ENCODE measurements at places on chromosomes 3 and 15.

DNA sequence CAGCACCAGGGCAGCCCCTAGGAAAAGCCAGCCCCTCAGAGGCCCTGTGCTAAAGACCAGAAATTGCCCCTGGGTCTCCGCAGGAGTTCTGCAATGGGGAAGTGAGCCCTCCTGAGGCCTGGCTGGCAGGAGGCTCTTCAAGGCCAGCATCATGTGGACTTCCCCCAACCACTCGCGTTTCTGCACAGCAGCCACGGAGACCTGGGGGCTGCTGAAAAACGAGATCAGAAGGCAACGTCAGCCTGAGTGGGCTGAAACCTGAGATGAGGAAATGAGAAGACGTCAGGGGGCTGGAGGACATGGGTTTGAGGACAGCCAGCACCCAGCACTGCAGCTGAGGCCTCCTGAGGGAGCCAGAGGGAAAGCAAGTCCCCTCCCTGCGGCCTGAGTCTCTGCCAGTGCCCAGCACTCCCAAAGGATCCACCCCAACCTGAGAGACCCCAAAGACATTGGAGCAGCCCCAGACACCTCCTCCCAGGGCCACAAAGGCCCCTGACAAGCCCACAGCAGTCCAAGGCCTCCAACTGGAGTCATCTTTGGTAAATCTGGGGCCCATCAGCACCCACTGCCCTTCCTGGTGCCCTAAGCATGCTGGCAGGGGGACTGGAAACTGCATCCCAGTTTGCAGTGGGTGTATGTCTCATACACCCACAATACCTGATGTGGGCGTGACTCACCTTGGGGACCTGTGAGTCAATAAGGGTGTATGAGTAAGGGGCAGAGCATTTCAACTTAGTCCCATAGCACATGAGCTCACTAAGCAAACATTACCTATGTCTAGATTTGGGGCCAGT, 29.2 kb upstream of the CYP11A1 start:
- no peak for DNase-seq

DNA sequence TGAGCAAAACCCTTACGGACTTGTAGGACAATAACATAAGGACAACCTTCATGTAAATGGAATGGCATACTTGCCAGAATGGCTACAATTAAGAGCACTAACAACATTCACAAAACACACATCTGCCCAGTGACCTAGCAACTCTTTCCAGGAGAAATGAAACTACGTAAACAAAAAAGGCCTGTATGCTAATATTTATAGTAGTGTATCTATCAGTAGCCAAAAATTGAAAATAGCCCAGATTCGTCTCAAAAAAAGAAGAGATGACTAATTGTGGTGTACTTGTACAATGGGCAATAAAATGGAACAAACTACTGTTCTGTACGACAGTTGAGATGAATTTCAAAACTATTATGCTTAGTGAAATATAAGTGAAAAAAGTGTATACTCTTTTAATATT, 38.4 kb downstream of the CMC1 start:
- DNase-seq, result no peak

DNA sequence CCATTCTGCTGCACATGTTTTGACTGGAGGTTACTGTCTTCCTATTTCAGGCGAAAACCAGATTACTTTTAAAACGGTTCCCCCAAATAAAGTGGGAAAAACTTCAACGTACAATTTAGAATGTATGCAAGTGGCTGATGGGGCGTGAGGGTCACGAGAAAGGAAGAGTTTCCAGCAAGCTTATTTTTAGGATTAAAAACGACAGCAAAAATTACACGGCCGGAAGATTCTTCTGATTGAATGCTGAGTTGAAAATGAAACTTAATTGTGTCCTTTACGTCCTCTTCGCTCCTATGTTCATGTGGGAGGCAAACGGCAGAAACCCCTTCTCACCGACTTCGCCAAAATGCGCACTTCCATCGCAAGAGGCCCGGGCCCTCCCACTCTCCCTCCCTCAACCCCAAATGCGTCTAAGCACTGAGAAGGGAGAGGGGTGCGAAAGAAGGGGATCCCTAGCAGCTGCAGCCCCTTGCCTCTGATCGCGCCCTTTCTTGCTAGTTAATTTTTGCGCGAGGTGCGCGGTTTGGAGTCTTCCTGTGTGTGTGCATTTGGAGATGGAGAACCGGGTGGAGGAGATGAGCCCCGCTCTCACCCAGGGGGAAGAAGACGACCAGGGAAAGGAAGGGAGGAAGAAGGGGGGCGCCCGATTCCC, 656 bp downstream of the CD47 start:
- DNase-seq, result no peak

GRCh38 chr15:52093539-52094510, 18.8 kb downstream of the BCL2L10 start:
- DNase-seq, result peak; percentile 24

DNA sequence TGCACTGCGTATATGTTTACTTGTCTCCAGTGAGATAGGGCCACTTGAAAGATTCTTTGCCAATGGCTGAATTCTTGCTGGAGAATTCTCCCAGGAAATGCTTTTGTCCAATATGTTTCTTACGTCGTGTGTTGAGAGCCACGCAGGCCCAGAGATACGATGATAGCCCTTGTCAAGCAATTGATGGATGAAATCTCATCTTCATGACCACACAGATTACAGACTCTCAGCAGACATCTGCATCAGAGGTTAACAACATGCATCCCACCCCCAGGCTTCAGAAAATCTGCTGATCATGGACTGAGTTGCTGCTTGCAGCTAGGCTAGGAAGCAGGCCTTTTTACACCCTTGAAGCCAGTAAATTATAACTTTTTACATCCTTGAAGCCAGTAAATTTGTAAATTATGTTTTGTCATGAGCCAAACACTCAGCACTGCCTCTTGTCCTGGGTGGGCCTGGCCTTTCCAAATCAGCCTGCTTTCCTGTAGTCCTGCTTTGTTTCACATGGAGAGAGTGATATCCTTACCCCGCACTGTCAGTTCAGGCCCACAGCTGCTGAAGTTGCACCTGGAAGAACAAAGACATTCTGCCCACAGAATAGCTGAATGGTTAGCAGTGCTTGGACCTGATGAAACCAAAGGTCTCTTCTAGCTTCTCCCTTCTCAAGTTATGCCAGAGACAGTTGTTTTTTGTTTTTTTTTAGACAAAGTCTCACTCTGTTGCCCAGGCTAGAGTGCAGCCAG, 84.4 kb downstream of the GPR156 start:
- DNase-seq, result peak; percentile 84

DNA sequence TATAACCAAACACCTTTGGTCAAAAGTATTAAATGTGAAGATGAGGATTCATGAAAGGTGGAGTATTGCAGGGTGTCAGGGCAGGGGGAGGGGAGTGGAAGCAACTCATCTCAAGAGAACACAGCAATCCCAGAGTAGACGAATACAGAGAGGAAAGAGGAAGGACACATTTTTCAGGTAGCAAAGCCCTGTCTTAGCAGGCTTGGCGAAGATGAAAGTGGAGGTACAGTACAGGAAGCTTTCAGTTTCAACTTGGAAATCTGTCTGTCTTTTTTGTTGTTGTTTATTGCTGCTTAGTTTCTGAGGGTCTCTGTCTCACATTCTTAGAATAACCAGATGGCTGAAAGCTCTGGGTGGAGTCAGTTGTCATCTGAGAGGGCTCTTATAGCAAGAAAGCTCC, 80.8 kb upstream of the GPR149 start:
- DNase-seq, result no peak

- DNase-seq, result no peak
Measured at GRCh38 chr3:188421151-188421821, 267.3 kb downstream of the LPP start.

DNA sequence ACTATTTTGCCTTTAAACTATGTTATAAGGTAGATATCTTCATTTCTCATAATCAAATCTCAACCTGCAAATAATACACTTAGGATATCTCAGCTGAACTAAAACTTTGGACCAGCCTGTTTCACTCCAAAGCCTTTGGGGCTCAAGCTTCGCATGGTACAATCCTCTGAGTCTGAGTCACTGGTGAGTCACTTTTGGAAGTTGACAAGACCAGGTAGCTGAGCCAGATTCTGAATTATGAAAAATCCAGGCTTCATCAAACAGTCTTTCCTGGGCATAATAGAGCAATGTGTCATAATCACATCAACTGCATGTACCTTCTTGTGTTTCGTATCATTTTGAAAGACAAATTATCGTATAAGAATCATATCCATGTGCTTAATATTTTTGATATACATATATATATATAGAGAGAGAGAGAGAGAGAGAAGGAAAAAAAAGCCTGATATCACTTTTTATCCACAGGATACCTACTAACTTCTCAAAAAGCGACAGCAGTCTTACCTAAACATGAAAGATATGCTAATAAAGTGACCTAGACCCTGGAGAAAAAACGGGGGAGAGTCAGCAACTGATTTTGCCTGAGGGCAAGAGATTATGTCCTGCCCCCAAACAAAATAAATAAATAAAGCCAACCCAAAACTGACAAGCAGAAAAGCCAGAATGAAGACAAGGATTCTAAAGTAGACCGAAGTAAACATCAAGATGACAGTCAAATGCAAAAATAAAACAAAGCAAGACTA, 263.9 kb upstream of the TGFBR2 start:
- no peak for DNase-seq

GRCh38 chr3:65020281-65021160, 332.7 kb upstream of the ADAMTS9 start:
- DNase-seq, result no peak

- DNase-seq, result no peak
Measured at GRCh38 chr3:21798356-21799088, 47.5 kb upstream of the ZNF385D start.

DNA sequence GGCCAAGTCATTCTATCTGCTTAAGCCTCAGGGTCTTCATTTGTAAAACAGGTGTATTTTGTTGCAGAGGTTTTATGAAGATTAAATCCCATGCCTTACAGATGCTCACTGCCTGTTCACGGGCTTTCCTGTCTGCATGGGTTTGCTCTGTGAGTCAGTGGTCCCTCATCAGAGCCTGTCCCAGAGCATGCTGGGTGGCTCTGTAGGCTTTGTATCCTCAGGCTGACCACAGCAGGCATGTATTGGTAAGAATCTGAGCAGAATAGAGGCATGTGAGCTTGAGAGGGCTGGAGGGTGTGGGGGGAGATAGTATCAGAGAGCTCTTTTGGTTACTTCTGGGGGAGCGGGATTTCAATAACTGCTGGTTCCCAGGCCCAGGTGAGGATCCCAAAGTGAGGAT, 45.4 kb upstream of the PLXNA1 start:
- DNase-seq, result no peak

- no peak for DNase-seq
Measured at GRCh38 chr15:101295607-101296161, 636 bp upstream of the SNRPA1 start.

DNA sequence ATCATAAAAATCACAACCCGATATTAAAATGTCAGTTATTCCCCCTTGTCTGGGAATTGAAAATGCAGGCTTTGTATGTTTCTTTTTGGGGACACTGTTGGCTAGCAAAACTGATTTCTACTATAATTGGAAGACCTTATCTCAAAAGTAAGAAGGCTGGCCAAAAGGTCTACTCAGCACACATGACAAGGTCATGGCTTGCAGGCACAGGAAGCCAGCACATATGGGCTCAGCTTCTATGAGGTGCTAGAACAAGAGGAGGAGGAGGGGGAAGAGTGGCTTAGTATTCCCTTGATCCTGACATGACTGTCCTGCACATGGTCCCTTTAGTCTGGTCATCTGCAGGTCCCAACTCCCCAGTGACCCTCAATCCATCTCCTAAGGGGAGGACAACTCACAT, 681.2 kb downstream of the SQOR start:
- DNase-seq, result no peak
